ENCODE measurements at places on chromosomes 3 and 15. TPM values are rescaled to one million over a fixed set of nuclear protein-coding genes. Genes with fewer than 3 reads are reported as not detected.
A peak's percentile ranks its signal among the peaks of the same experiment; 100 is the strongest.

Gene REC114
- not detected for total RNA-seq

- no peaks in the 10 kb centered on the region for H3K36me3 ChIP-seq
- H3K27ac ChIP-seq = no peak overlapping the region
- no peak for DNase-seq
These were observed 5.2 kb downstream of the NR1D2 start for GRCh38 chr3:23950293-23950692.

DNA sequence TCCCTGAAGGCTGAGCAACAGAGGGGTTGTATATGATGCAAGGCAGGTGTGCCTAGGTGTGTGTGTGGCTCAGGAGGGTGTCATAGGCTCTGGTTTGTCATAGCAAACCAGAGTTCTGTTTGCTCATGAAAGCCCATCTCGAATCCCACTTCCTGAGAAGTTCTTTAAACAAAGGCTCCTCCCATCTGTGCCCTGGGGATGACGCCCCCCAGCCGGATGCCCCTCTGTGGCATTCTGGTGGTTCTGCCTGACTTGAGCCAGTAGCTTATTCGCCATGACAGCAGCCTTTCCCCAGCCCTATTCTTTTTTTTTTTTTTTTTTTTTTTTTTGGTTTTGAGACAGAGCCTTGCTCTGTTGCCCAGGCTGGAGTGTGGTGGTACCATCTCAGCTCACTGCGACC is 45.4 kb downstream of the PDIA5 start:
- no peak for DNase-seq
- no peak overlapping the region for H3K4me3 ChIP-seq
- H3K27me3 ChIP-seq = no peaks in the 10 kb centered on the region
- H3K4me1 ChIP-seq = no peaks in the 10 kb centered on the region
- no peaks in the 10 kb centered on the region for H3K36me3 ChIP-seq

GRCh38 chr3:56800832-56801661 is 702 bp downstream of the ARHGEF3 start:
- H3K36me3 ChIP-seq = no peaks in the 10 kb centered on the region
- no peak for DNase-seq
- peaks cover 20% of the 10 kb centered on the region for H3K4me1 ChIP-seq
- peak overlapping the region; percentile 92 for H3K4me3 ChIP-seq
- H3K27me3 ChIP-seq = no peaks in the 10 kb centered on the region

DNA sequence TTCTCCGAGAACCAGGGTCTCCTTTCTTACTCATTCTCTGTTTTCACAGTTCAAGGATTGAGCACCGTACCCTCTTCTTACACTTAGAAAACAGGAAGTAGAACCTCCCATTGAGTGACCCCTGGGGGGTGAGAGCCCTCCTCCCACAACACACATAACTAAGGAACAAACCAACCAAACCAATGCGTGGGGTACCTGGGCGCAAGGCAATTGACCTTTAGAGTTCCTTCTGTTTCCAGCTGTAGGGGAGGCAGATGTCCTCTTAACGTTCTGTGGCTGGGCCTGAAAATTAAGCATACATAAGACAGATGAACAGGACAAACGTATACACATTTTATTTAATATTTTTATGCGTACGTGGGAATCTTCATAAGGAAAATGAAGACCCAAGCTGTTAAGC is 33.5 kb upstream of the TIMP4 start:
- no peak overlapping the region for H3K27ac ChIP-seq
- H3K4me3 ChIP-seq = no peak overlapping the region
- no peak for DNase-seq
- H3K4me1 ChIP-seq = peaks cover 37% of the 10 kb centered on the region
- H3K36me3 ChIP-seq = no peaks in the 10 kb centered on the region

- no peaks in the 10 kb centered on the region for H3K27me3 ChIP-seq
- H3K36me3 ChIP-seq = no peaks in the 10 kb centered on the region
- H3K4me3 ChIP-seq = no peak overlapping the region
- no peaks in the 10 kb centered on the region for H3K4me1 ChIP-seq
- H3K27ac ChIP-seq = no peak overlapping the region
- no peak for DNase-seq
These were observed 186.4 kb downstream of the WDR72 start for GRCh38 chr15:53573091-53573490.
